ENCODE measurements at places on chromosomes 12 and 14. TPM values are rescaled to one million over a fixed set of nuclear protein-coding genes. Genes with fewer than 3 reads are reported as not detected.

DNA sequence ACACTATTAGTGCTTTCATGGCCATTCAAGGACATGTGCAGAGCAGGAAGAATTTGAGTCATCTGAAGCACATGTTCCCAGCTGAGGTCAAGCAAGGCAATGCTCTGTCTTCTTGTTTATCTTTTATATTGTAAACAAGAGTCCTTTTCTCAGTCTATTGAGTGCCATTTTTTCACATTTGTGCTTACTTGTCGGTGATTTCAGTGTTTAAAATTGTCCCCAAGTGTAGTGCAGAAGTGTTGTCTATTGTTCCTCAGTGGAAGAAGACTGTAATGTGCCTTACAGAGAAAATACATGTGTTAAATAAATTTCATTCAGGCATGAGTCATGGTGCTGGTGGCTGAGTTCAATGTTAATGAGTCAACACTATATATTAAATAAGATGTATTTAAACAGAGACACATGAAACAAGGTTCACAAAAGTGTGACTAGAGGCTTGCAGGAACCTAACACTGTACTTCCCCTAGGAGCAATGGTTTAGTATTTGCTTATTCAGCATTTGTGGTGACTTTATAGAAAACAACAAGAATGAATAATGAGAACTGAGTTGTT is 391.1 kb downstream of the LRIG3 start:
- DNase-seq = no peak

- no peak for DNase-seq
Observed at GRCh38 chr12:23750923-23751322, 198.5 kb downstream of the SOX5 start.

- DNase-seq = no peak
Observed at GRCh38 chr12:26810330-26810729, 22.7 kb downstream of the ITPR2 start.

AMHR2 gene
- polyA plus RNA-seq = not detected

GRCh38 chr14:69955855-69956845 is 76.9 kb downstream of the SMOC1 start:
- DNase-seq = no peak

GRCh38 chr12:32502693-32503502 is 103.5 kb downstream of the FGD4 start:
- no peak for DNase-seq

DNA sequence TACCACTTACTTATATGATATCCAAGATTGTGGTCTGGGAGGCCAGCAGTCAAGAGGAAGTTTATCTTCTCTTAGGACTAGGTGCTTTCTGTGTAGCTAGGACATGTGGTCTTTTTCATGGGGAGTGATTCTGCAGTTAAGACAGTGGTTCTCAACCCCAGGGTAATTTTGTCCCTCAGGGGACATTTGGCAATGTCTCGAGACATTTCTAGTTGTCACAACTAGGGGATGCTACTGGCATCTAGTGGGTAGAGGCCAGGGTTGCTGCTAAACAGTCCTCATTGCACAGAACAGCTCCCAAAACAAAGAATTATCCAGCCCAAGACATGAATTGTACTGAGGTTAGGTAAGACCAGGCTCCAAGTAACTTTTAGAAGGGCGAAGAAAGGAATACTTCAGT is 20.0 kb downstream of the AMDHD1 start:
- no peak for DNase-seq

GRCh38 chr14:33964599-33965317 is 13.9 kb upstream of the EGLN3 start:
- no peak for DNase-seq

RTL1 gene
- polyA plus RNA-seq = not detected

OR4K5 gene
- not detected for polyA plus RNA-seq

DNA sequence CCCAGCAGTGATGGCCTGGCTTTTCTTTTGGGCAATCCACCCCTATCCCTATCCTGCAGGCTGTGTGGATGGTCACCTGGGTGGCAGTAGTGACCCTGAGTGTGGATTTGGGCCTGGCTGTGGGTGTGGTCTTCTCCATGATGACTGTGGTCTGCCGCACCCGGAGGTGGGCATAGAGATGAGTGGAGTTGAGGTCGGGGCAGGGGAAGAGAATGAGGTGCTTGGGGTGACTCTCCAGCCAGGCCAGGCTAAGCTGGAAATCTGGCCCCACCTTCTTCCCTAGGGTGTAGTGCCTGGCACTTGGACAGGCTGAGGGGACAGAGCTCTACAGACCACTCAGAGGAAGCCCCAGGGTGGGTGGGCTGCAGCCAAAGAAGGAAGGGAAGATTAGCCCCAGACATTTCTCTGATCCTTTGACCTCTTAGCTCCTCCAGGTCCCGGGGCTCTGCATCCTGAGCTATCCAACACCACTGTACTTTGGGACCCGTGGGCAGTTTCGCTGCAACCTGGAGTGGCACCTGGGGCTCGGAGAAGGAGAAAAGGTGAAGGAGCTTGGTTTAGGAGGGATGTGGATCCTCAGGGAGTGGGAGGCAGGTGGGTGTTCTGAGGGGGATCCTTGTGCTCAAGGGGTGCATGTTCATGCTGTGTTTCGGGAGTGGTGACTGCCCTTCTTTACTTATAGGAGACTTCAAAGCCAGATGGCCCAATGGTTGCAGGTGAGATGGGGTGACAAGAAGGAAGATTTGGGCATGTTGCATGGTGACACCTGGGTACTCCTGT is 8.4 kb downstream of the B4GALNT1 start:
- DNase-seq = peak; percentile 21

GRCh38 chr12:14768823-14769405 is 34.4 kb downstream of the WBP11 start:
- peak; percentile 52 for DNase-seq

GRIN2B gene
- polyA plus RNA-seq = 0.26 TPM

PCNX4 gene
- 25.1 TPM for polyA plus RNA-seq

SLC22A17 gene
- polyA plus RNA-seq = 61.2 TPM

- no peak for DNase-seq
Observed at GRCh38 chr14:79544698-79545070, 666.6 kb downstream of the DIO2 start.

- no peak for DNase-seq
Observed at GRCh38 chr12:62653304-62653703, 186.7 kb downstream of the MON2 start.

CCDC196 gene
- not detected for polyA plus RNA-seq

GRCh38 chr12:4148418-4149056 is 125.0 kb upstream of the CCND2 start:
- peak; percentile 92 for DNase-seq

DNA sequence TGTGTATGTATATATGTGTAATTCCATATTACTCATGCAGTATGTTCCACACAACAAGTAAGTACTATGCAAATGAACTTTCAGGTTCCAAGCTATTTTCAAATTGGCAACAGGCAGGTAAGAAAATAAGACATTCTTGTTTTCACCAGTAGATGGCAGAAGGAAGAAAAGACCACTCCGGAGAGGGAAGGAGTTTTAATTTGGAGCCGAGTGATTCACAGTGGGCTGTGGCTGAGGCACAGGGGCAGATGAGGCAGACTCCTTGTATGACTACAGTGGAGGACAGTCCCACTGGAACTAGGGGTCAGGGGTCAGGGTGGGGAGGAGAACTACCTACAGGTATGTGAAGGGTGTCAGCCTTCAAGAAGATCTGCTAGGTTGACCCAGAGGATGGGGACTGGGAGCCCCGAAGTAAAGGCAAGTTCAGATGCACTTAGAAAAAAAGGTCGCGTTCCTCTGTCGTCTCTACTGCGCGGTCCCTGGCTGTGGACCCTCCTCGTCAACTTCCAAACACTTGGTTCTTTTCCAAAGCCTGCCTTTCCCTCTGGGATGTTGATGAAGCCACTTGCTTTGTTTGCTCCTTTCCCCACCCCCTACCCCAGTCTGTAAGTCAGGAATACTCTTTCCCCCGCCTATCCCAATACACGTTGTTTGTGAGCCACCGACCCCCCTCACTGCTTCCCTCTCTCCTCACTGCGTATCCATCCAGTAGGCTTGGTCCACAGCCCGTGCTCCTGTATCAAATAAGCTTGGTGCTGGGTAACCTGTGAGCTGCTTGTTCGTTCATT is 24.1 kb downstream of the DDX47 start:
- peak; percentile 71 for DNase-seq

DNA sequence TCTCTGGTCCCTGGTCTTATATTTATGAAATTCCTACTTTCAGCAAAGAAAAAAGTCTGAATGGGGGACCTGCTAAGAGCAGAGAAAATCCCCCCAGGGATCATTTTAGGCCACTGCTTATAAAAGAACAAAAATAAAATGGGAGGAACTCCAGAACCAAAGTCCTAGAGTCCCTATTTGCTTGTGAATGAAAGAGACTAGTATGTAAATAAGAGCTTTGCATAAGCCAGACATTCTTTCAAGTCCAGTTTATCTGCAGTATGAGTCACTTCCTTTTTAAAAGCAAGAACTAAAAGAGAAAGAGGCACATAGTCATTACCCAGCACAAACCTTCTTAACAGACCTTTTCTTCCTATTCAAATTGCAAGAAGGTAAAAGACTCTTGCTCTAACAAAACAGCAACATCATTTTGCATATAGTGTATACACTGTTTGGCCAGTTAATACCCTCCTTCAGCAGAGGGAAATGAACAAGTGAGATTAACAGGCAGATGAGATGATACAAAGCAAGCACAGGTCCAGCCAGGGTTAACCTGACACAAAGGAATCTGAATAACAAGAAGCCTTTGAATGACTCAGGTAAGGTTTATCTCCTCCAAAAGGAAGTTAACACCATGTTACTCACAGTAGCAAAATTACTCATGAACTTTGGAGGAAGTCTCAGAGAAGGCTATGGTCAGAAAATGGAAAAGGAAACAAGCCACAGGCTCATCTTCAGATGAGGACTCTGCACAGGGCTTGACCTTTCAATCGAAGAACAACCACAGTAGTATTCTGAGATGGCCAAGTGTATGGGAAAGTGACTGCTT is 87.3 kb downstream of the PHLDA1 start:
- no peak for DNase-seq

DNA sequence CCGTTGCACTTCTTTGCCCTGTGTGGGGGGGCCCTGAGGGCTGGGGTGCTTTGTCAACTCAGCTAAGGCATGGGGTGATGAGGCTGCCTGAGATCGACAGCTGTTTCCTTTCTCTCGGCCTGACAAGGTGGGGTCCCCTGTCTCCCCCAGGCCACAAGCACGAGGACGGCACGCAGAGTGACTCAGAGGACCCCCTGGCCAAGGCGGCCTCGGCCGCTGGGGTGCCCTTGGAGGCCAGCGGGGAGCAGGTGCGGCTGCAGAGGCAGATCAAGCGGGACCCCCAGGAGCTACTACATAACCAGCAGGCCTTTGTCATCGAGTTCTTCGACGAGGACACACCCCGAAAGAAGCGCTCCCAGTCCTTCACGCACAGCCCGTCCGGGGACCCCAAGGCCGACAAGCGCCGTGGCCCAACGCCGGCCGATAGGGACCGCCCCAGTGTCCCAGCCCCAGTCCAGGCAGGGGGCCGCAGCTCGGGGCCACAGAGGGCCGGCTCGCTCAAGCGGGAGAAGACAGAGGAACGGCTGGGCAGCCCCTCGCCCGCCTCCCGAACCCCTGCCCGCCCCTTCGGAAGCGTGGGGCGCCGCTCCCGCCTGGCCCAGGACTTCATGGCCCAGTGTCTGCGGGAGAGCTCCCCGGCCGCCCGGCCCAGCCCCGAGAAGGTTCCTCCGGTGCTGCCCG is 18.8 kb downstream of the CEP170B start:
- DNase-seq = no peak

All from kidney (tissue), 22 donors.